Progenitor cell of endocrine pancreas (in vitro differentiated cells): ENCODE measurements at places on chromosomes 4 and X. TPM values are rescaled to one million over a fixed set of nuclear protein-coding genes. Genes with fewer than 3 reads are reported as not detected.

The GNRHR gene
- total RNA-seq = not detected in 2 replicates

The LAMP2 gene
- total RNA-seq = 64.5 and 71.9 TPM in 2 replicates

The RIBC1 gene
- 3.2 and 3.4 TPM in 2 replicates for total RNA-seq

The S100G gene
- total RNA-seq = not detected in 2 replicates

The SYP gene
- 10.1 and 11.4 TPM in 2 replicates for total RNA-seq

The SRPK3 gene
- total RNA-seq = not detected in 2 replicates

The ITGB1BP2 gene
- total RNA-seq = 5.8 and 6.6 TPM in 2 replicates

- no peaks in the 10 kb centered on the region for H3K36me3 ChIP-seq
- DNase-seq = no peak
- H3K4me3 ChIP-seq = no peak overlapping the region
- H3K27ac ChIP-seq = no peak overlapping the region
- no peaks in the 10 kb centered on the region for H3K4me1 ChIP-seq
- no peaks in the 10 kb centered on the region for H3K27me3 ChIP-seq
Observed at GRCh38 chr4:28254003-28254402, 1393.4 kb downstream of the STIM2 start.

- no peak overlapping the region for H3K27ac ChIP-seq
- H3K4me3 ChIP-seq = no peak overlapping the region
- H3K4me1 ChIP-seq = no peaks in the 10 kb centered on the region
- no peaks in the 10 kb centered on the region for H3K27me3 ChIP-seq
- DNase-seq = no peak
Observed at GRCh38 chr4:103757631-103758030, 37.8 kb upstream of the TACR3 start.

DNA sequence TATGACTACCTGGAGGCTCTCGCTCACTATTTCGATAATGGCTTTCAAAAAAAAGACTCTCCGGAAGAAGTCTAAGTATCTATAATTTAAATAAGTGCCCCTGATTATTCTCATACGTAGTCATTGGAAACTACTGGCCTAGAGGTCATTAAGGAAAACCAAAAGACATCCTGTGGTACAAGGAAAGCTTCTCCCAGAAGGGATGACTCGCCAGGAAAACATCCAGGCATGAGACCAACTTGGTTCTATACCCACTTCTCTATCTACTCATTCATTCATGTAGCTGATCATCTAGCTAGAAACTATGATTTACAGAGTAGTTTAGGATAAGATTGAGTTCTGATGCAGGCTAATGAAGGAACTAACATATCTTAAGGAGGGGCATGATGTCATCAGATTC lies 37.7 kb downstream of the SOX3 start:
- H3K27me3 ChIP-seq = peaks cover 4% of the 10 kb centered on the region
- H3K4me3 ChIP-seq = no peak overlapping the region
- H3K36me3 ChIP-seq = no peaks in the 10 kb centered on the region
- no peak for DNase-seq
- H3K27ac ChIP-seq = no peak overlapping the region

GRCh38 chr4:113273721-113274220 lies 224.3 kb downstream of the ANK2 start:
- DNase-seq = no peak
- H3K27me3 ChIP-seq = no peaks in the 10 kb centered on the region
- no peak overlapping the region for H3K4me3 ChIP-seq
- no peaks in the 10 kb centered on the region for H3K36me3 ChIP-seq

- DNase-seq = no peak
- no peaks in the 10 kb centered on the region for H3K27me3 ChIP-seq
- H3K27ac ChIP-seq = no peak overlapping the region
- no peaks in the 10 kb centered on the region for H3K4me1 ChIP-seq
- H3K36me3 ChIP-seq = no peaks in the 10 kb centered on the region
Observed at GRCh38 chr4:149781150-149781549, 34.5 kb downstream of the IQCM start.

- no peaks in the 10 kb centered on the region for H3K36me3 ChIP-seq
- no peaks in the 10 kb centered on the region for H3K27me3 ChIP-seq
- H3K4me3 ChIP-seq = no peak overlapping the region
Observed at GRCh38 chrX:37800717-37801116, 20.9 kb downstream of the CYBB start.

- DNase-seq = peak; percentile 63
- peaks cover 35% of the 10 kb centered on the region for H3K27me3 ChIP-seq
- H3K36me3 ChIP-seq = no peaks in the 10 kb centered on the region
- peak overlapping the region; percentile 40 for H3K4me3 ChIP-seq
- peaks cover 2% of the 10 kb centered on the region for H3K4me1 ChIP-seq
Observed at GRCh38 chrX:24371391-24371972, 11.0 kb downstream of the SUPT20HL1 start.

- peaks cover 23% of the 10 kb centered on the region for H3K36me3 ChIP-seq
- H3K27ac ChIP-seq = peak overlapping the region; percentile 65
- DNase-seq = no peak
- no peak overlapping the region for H3K4me3 ChIP-seq
- H3K27me3 ChIP-seq = no peaks in the 10 kb centered on the region
- peaks cover 27% of the 10 kb centered on the region for H3K4me1 ChIP-seq
Observed at GRCh38 chr4:24557026-24558025, 27.0 kb downstream of the DHX15 start.

- no peaks in the 10 kb centered on the region for H3K27me3 ChIP-seq
- no peaks in the 10 kb centered on the region for H3K4me1 ChIP-seq
- no peak overlapping the region for H3K4me3 ChIP-seq
Observed at GRCh38 chrX:118554511-118554910, 58.9 kb downstream of the DOCK11 start.

DNA sequence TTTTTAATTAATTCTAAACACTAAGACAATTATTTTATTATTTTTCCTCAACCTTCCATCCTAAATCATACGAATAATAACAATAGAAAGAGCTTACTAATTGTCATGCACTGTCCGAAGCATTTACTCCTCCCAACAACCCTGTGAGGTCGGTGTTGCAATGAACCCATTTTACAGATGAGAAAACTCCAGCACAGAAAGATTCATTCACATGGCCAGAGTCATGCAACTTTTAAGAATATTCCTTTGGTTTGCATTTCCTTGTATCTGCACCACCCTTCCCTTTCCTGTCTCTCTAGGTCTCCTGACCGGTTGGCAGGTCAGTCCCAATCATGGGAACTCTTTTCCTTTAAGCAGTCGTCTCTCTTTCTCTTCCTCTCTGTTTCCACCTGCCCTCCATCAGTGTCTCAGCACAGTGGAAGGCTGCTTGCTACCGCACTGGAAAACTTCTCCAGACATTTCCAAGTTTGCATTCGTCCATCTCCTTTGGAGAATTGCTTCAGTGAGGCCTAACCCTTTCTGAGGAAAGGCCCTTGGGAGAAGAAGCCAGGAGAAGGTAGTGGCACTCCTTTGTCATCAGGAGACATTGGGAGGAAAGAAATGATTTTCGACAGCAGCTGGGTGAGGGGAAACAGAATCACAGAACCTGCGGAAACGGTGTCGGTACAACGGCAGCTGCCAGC lies 1.9 kb upstream of the TMSB4X start:
- peaks cover 21% of the 10 kb centered on the region for H3K36me3 ChIP-seq
- no peak for DNase-seq
- peaks cover 26% of the 10 kb centered on the region for H3K4me1 ChIP-seq

DNA sequence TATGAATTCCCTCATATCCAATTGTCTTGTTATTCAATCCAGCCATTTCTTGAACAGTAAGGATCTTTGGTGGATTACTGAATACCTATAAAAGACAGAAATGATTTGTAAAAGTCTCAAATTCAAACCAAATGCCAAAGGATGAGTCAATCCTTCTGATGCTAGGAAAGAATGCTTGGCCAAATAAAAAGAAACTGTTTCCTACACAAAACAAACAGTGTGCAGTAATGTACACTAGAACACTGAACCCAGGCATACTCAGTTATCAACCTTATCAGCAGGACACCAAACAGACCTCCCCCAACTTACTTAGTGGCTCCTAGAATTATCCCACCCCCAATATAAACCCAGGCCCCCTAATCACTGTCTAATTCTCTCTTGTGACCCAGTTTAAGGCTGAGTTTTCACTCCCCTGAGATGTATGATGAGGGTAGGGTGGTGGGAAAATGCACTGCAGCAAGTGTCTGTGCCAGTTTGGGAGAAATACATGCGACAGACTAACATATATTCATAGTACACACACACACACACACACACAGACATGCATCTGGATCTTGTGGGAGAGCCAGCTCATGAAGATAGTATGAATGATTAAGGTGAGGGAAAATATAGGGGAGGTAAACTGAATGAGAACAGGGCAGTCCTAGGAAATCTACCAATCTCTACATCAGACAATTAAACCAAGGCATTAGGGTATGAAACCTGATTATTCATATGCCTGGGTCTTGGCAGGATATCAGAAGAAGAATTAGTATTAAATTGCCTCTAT lies 35.0 kb downstream of the CLDN2 start:
- H3K36me3 ChIP-seq = peaks cover 5% of the 10 kb centered on the region
- H3K27me3 ChIP-seq = no peaks in the 10 kb centered on the region
- peaks cover 12% of the 10 kb centered on the region for H3K4me1 ChIP-seq
- no peak for DNase-seq
- H3K27ac ChIP-seq = no peak overlapping the region

DNA sequence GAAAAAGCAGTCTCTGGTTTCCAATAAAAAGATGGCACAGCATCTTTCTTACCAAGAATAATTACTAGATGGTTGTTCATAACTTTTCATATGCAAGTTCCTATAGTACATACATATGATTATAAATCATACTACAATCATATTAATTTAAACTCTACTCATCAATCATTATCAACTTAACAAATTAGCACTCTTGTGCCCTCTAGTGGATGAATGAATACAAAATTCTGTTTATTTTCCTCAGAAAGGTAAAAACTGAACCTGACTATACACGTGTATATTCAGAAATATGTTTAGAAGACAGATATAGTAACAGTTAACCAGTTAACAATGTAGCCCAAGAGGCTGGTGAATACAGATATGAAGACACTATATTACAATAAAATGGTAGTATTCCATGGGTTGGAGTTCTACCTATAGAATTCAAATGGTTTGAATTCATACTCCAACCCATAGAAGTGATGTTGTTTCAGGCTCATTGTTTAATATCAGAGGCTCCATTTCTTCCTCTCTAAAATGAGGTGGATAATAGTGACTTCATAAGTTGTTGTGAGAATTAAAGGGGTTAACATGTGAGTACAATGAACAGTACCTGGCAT lies 100.0 kb downstream of the ADAMTS3 start:
- H3K4me3 ChIP-seq = no peak overlapping the region
- no peak overlapping the region for H3K27ac ChIP-seq
- no peak for DNase-seq
- H3K27me3 ChIP-seq = no peaks in the 10 kb centered on the region
- no peaks in the 10 kb centered on the region for H3K36me3 ChIP-seq
- no peaks in the 10 kb centered on the region for H3K4me1 ChIP-seq

- H3K4me1 ChIP-seq = no peaks in the 10 kb centered on the region
- no peak overlapping the region for H3K4me3 ChIP-seq
- H3K27ac ChIP-seq = no peak overlapping the region
Observed at GRCh38 chrX:150225756-150226155, 137.4 kb upstream of the MAMLD1 start.

DNA sequence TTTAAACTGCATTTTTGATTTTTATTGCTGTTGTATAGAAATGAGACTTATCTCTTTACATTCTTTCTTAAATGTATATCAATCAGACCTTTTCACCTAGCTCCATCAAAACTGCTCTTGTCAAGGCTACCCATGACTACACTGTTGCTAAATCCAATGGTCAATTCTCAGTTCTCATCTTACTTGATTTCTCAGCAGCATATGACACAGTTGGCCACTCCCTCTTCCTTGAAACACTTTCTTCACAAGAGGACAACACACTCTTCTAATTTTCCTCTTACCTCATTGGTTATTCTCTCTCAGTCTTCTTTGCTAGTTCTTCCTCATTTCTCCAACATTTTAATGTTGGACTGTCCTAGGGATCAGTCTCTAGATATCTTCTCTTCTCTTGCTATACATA lies 94.1 kb upstream of the CITED1 start:
- H3K27ac ChIP-seq = no peak overlapping the region
- DNase-seq = no peak
- H3K36me3 ChIP-seq = peaks cover 13% of the 10 kb centered on the region
- H3K4me1 ChIP-seq = peaks cover 7% of the 10 kb centered on the region

GRCh38 chr4:182143086-182143821 lies 99.9 kb upstream of the TENM3 start:
- H3K4me1 ChIP-seq = peaks cover 17% of the 10 kb centered on the region
- H3K27me3 ChIP-seq = peaks cover 80% of the 10 kb centered on the region
- no peaks in the 10 kb centered on the region for H3K36me3 ChIP-seq
- no peak for DNase-seq

GRCh38 chr4:135192751-135193535 lies 991.4 kb upstream of the PABPC4L start:
- no peak overlapping the region for H3K4me3 ChIP-seq
- DNase-seq = no peak
- H3K36me3 ChIP-seq = no peaks in the 10 kb centered on the region

- no peaks in the 10 kb centered on the region for H3K36me3 ChIP-seq
- no peaks in the 10 kb centered on the region for H3K4me1 ChIP-seq
- no peak overlapping the region for H3K27ac ChIP-seq
- no peak for DNase-seq
Observed at GRCh38 chr4:168622600-168622999, 125.7 kb downstream of the PALLD start.

DNA sequence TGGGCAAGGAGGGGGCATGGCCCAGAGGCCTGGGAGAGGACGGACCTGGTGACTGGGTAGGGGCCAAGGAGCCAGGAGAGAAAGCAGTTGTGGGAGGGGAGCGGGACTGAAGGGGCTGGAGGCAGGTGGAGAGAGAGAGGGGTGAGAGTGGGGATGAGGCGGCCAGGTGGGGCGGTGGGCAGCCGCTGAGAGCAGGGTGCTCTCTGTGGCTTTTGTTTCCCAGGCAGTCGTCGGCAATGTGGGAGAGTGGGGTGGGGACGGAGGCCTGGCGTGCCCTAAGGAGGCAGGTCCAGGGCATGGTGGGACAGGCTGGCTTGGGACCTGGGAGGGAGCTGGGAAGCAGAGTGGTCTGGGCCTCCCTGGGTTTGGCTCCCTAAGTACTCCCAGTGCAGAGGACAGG lies 3.2 kb upstream of the ATP2B3 start:
- no peak overlapping the region for H3K27ac ChIP-seq
- no peak overlapping the region for H3K4me3 ChIP-seq
- no peak for DNase-seq

- no peak for DNase-seq
- H3K4me1 ChIP-seq = peaks cover 5% of the 10 kb centered on the region
- H3K27ac ChIP-seq = no peak overlapping the region
- no peaks in the 10 kb centered on the region for H3K27me3 ChIP-seq
- H3K4me3 ChIP-seq = no peak overlapping the region
Observed at GRCh38 chrX:40065296-40066046, 32.3 kb downstream of the BCOR start.

DNA sequence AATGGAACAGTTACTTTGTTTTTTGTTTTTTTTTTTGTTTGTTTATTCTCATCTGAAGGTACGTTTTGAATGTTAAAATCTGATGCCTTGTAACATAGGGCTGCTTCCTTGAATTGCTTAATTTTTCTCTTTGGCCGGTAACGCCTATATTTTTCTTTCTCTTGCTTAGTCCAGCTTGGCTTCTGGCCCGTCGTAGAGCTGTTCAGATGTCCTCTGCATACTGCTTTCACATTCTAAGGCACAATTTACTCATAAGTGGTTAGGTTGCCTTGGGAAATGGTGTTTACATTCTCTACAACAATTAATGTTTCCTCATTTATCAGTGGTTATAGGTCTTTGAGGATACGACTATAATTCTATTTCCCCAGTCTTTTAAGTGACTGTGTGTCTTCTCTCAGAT lies 7.9 kb downstream of the NONO start:
- no peaks in the 10 kb centered on the region for H3K27me3 ChIP-seq
- peaks cover 25% of the 10 kb centered on the region for H3K36me3 ChIP-seq
- DNase-seq = no peak
- H3K4me3 ChIP-seq = no peak overlapping the region
- H3K27ac ChIP-seq = no peak overlapping the region
- H3K4me1 ChIP-seq = peaks cover 3% of the 10 kb centered on the region
